Esophagus squamous epithelium (tissue), 5 donors: ENCODE measurements at places on chromosomes 7 and 10.

- DNase-seq, result no peak
Measured at GRCh38 chr7:104962781-104963180, 51.2 kb upstream of the KMT2E start.

DNA sequence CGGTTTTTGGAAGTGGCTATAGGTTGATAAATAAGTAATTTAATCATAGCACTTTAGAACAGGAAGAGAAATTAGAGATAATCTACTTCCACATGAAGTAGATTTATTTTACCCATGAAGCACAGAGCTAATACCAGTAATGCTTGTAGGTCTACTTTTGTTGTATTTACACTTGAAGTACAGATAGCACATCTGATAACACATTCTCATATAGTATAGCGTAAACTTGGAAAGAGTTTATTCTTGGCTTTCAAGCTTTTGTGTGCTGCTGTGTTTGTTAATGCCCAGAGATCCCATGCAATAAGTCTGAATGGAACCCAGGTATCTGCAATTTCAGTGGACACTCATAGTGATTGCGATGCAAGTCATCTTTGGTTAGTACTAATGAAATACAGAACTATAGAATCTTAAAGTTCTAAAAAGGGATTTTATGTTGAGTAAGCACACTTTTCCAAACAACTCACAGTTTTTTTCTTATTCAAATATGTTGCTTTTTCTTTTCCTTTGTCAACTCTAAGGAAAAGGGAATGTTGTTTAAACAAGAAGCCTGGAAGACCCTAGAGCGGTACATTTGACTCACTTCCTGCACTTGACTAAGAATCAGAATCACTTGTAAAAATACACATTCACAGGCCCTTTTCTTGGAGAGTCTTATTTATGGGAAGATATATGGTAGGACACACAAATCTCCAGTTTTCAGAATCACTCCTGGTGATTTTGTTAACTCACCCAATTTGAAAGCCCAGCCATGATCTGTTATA, 105.8 kb downstream of the GNAI1 start:
- DNase-seq, result no peak

DNA sequence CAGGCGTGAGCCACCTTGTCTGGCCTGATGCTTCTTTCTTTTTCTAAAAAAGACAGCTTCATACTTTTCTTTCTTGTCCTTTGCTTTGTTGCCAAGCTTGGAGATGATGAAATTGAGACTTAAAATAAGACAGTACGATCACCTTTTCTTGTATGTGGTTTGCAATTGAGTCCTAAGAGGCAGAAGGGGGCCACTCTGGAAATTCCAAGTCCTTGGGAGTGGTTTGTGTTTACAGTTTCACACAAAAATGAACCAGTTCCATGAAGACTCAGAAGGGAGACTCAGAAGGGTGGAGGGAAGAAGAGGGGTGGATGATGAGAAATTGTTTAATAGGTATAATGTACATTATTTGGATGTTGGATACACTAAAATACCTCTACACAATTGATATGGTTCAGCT, 70.7 kb upstream of the TNS3 start:
- DNase-seq, result no peak

GRCh38 chr10:69742928-69743602, 58.6 kb upstream of the COL13A1 start:
- no peak for DNase-seq

GRCh38 chr10:111137007-111137406, 60.2 kb downstream of the ADRA2A start:
- DNase-seq, result no peak

GRCh38 chr7:77209479-77210139, 10.0 kb upstream of the FGL2 start:
- DNase-seq, result no peak

DNA sequence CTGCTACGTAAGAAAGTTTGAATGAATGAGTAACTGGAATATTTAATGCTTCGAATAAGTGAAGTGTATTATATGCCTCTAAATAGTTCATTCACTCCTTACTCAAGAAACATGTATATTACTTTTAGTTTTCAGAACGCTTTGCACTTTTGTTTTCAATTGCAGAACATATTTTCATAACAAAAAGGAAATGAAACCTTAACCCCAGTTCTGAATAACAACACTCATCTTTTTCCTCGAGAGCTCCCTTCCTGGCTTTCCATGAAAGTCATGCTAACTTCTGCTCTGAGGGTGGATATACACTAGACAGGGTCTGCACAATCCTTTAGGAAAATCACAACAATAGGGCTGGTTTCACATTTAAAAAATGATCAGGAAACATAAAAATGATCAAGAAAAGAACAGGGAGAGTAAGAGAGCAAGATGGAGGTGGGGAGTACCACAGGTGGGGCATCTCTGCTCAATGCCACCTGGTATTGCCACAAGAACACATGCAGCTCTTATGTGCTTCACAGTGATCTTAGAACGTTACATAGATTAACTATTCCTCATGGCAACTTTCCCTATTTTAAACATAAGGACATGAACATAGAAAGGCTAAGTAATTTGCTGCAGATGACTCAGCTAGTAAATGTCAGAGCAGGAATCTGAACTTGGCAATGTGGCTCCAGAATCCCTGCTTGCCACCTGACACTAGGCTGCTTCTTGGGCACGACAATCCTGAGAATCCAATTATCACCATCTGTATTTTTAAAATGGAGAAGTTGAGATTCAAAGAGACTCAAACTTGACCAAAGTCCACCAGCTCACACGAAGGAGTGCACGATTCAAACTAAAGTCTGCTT, 219.5 kb upstream of the AOAH start:
- DNase-seq, result no peak

GRCh38 chr7:159084069-159084801, 60.4 kb downstream of the VIPR2 start:
- DNase-seq, result no peak

DNA sequence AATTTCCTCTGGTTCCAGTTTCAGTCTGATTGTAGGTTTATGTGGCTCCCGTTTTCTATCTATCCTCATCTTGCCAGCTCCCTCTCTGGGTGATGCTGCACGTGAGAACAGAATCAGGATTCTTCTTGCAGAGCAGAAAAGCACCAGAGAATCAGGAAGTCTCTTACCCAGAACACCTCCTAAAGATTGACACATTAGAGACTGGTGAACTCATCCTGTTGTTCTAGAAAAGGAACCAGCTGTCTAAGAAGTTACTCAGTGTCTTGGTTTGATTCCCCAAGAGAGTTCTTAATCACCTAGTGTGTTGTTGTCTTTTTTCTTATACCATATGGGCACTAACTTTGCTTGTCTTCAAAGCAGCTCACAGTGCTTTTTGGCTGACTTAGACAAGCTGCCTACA, 152.4 kb downstream of the DGKI start:
- DNase-seq, result no peak

DNA sequence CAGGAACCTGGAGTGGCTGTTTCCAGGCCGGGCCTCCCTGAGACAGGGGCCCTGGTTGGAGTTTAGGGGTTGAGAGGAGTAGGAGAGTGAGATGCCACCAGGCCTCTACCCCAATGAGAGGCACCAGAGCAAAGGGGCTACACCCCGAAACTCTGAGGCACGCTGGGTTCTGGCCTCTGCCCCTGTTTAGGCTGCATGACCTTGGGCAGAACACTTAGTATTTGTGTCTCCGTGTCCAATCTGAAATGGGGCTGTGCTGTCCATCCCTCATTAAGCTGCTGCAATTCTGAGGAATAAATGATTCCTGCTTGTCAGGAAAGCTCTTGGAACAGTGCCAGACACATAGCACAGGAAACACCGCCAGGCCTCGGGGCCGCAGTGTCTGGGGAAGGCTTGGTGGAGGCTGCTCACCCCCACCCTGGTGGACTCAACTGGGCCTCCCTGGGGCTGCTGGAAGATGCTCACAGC, 40.5 kb upstream of the SAMD8 start:
- no peak for DNase-seq

DNA sequence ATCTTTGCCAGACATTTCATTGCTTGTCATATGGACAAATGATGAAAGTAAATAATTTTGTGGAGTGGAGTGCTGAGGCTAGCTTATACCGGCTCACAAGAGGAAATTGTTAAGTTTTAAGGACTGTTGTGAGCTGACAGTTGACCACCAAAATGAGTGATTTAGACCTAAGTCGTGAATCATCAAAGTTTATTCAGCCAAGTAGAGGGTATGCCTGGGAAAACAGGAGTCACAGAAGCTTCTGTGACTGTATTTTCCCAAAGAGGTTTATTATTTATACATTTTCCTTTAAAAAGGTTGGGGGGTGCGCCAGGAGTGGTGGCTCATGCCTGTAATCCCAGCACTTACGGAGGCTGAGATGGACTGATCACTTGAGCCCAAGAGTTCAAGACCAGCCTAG, 21.8 kb downstream of the MRPS24 start:
- no peak for DNase-seq

DNA sequence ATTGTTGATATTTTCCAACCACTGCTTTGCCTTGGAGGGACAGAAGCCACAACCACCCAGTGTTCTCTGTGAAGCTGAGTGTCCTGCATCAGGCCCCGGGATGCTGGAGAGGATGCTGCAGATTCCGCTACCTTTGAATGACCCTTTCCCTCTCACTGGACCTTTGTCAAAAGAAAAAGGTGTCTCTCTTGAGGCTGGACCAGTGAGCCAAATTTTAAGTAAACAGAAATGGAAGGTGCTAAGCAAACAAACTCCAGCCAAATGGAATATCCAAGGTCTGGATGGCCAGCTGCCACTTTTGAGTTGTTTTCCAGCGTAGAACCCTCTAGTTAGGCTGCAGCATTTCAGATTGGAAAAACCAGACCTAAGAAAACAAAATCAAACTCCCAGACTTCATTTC, 145.5 kb downstream of the TRIL start:
- no peak for DNase-seq

GRCh38 chr7:149815121-149815520, 23.1 kb upstream of the ZNF862 start:
- DNase-seq, result no peak

DNA sequence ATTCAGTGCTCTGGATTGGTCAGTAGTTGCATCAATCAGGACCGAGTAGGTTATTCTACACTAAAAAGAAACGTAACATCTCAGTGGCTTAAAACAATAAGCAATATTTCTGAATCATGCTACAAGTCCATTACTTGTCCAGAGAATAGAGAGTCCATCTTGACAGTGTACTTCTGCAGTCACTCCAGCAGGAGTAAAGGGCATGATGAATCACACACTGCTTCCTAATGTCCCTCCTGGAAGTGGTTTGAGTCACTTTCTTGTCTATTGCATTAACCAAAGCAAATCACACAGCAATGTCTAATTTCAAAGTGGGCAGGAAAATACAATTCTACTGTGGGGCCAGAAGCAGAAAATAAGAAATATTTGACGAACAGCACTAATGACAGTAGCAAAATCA, 124.8 kb downstream of the TSPAN12 start:
- no peak for DNase-seq

DNA sequence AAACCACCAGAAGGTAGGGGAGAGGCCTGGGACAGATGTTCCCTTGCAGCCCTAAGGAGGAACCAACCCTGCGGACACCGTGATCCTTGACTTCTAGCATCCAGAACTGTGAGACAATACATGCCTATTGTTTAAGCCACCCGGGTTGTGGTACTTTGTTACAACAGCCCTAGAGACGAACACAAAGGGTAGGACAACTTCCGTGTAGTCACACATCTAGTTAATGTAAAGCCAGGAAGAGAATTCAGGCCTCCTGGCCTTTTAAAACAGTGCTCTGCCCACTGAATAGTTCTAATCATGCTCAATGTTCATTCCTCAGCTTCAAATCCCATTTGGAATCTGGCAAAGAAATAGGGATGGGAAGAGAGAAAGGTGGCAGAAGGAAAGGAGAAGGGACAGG, 240.2 kb upstream of the KMT2E start:
- DNase-seq, result no peak

DNA sequence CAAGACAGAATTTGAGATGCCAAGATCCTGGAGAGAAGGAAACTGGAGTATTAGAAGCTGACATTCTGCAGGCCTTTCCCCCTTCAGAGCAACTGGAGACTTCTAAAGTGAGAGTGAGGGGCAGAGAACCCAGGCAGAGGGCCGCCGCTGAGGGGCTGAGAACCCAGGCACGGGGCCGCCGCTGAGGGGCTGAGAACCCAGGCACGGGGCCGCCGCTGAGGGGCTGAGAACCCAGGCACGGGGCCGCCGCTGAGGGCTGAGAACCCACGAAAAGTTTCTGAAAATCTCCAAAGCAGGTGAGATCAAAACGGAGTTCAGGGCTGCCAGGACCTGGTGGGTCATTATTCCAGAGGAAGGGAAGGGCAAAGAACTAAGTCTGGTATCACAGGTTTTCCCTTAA, 126.2 kb downstream of the DLG5 start:
- no peak for DNase-seq

GRCh38 chr10:93143281-93143680, 69.6 kb downstream of the CYP26A1 start:
- no peak for DNase-seq

DNA sequence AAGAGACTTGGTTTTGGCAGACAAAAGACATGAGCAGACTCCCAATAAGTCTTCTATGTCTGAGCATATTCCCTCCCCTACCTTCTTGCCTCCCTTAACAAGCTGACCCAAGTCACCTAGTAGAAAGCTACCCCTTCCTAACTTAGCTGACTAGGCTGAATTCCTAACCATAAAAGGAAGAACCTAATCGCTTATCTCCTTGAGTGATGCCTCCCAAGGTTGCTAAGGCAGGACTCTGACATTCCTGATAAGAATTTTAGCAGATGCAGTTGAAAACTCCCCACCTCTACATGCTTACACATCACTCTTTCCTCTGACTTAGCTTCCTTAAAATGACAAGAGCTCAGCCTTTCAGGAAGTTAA, 704.7 kb upstream of the MBL2 start:
- no peak for DNase-seq

DNA sequence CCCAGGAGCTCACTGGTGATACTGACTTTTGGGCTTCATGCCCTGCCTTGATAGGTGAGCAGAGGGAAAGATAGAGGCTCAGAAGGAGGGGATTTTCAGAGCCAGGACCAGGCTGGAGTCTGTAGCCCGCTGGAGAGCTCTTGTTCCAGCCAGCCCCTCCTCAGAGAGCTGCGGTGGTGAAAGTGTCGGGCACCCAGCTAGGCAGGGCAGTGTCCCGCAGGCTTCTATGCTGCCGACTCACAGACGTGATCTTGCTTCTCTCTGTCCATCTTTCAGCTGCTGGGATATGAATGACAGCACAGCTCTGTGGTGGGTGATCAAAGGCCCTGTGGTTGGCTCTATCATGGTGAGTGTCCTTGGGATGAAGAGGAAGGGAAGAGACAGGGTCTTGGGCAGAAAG, 35.2 kb downstream of the ADCYAP1R1 start:
- no peak for DNase-seq

DNA sequence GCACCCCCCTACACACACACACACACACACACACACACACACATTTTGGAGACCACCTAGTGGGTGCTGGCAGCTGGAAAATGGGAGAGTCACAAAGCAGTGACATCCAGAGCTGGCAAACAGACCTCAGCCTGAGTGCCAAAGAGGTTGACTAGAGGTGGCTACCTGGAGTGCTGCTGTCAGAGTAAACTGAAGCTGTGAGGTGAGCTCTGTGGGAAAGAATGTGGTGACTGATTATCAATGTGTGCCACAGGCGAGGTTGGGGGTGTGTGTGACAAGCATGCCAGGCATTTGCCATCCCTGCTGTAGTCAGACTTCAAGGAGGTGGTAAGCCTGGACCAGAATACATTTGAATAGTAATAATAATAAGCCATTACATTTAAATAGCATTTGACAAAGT, 120.6 kb downstream of the SLIT1 start:
- no peak for DNase-seq
